ENCODE measurements at places on chromosomes 2 and 18. TPM values are rescaled to one million over a fixed set of nuclear protein-coding genes. Genes with fewer than 3 reads are reported as not detected.

NYAP2 gene
- total RNA-seq = not detected

SNRNP27 gene
- total RNA-seq = 28.2 TPM

MAP2 gene
- total RNA-seq = 9.2 TPM

CFAP65 gene
- total RNA-seq = under 0.01 TPM

KIF3C gene
- total RNA-seq = 17.9 TPM

CYB5A gene
- total RNA-seq = 48.6 TPM

ADD2 gene
- total RNA-seq = 4.3 TPM

MYO5B gene
- 0.54 TPM for total RNA-seq

KLHL29 gene
- total RNA-seq = 6.3 TPM

HAAO gene
- 0.09 TPM for total RNA-seq

HOXD13 gene
- total RNA-seq = not detected

ASPRV1 gene
- 0.09 TPM for total RNA-seq

ASB18 gene
- total RNA-seq = not detected

ITGAV gene
- 376 TPM for total RNA-seq

IL1R1 gene
- 23.2 TPM for total RNA-seq

EFEMP1 gene
- total RNA-seq = 2,267 TPM

RPRM gene
- total RNA-seq = not detected

SKOR2 gene
- not detected for total RNA-seq

TLX2 gene
- not detected for total RNA-seq

LYPD1 gene
- 104 TPM for total RNA-seq

FSIP2 gene
- 0.38 TPM for total RNA-seq

KCNG2 gene
- not detected for total RNA-seq

DAPL1 gene
- total RNA-seq = not detected

GPAT2 gene
- total RNA-seq = 11.9 TPM

CCNYL1 gene
- total RNA-seq = 26.4 TPM

CYS1 gene
- 0.19 TPM for total RNA-seq

KYNU gene
- not detected for total RNA-seq
